ENCODE measurements at places on chromosomes 16 and 17. TPM values are rescaled to one million over a fixed set of nuclear protein-coding genes. Genes with fewer than 3 reads are reported as not detected.

GRCh38 chr16:9647981-9648701, 534.1 kb downstream of the GRIN2A start:
- no peak for DNase-seq

- no peak for DNase-seq
These were observed 62.3 kb upstream of the CDH5 start for GRCh38 chr16:66304151-66304550.

DNA sequence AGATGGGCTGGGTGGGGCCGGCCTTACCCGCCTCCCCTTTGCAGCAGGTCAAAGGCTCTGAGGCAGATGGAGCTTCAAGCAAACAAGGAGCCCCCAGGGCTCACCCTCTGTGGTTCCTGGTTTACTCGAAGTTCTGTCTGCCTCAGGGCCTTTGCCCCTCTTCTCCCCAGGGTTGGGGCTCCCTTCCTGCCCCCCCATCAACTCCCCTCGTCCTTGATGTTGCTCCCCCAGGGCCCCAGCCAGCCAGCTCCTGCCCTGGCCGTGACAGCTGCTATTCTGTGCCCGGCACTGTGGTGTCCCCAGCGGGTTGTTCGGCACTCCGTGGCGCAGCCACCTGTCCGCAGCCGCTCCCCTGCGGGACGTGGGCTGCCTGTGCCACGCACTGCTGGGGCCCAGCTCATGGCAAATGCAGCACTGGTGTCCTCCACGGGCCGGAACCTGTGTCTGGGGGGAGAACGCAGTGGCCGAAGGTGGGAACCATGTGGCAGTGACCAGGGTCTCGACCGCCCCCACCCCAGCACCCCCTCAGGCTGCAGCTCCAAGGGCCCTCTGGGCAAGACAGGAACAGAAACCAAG, 4.3 kb upstream of the METRN start:
- no peak for DNase-seq

DNA sequence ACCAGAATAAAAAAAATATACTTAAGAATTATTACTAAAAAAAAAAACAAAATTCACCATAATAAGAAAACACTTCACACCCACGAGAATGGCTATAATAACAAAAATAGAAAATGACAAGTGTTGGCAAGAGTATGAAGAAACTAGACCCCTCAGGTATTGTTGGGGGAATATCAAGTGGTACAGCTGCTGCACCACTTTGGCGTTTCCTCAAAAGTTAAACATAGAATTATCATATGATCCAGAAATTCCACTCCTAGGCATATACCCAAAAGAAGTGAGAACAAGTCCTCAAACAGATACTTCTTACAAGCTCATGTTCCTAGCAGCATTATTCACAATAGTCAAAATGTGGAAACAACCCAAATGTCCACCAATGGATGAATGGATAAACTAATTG, 26.3 kb downstream of the AMFR start:
- DNase-seq = no peak

- DNase-seq = no peak
These were observed 119.3 kb upstream of the TOM1L1 start for GRCh38 chr17:54781389-54781788.

DNA sequence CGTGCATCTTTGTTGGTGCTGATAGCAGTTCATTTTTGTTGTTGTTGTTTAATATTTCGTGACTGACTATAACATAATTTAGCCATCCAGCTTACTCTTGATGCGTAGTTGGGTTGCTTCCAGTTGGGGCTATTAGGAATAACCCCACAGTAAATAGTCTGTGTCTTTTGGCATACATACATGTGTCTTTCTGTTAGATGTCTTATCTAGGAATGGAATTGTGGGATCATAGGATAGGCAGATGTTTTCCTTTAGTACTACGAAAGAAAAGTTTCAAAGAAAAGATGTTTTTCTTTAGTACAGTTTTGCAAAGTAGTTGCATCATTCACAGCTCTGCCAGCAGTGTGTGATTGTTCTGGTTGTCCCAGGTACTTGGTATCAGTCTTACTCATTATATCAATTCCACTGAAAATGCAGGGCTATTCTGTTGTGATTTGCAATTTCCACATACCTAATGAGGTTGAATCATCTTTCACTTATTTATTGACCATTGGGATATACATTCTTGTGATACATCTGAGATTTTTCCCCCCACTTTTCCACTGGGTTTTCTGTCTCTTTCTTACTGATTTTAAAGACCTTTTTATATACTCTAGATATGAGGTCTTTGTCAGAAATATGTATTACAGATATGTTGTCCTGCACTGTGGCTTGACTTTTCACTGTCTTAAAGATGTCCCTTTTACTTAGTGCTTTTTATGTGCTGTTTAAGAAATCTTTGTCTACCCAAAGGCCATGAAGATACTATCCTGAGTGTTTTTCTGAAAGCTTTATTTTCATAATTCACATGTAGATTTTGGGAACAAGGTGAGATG, 173.3 kb downstream of the MRTFB start:
- DNase-seq = no peak

GRCh38 chr17:82964851-82965341, 114.5 kb upstream of the METRNL start:
- DNase-seq = no peak

DNA sequence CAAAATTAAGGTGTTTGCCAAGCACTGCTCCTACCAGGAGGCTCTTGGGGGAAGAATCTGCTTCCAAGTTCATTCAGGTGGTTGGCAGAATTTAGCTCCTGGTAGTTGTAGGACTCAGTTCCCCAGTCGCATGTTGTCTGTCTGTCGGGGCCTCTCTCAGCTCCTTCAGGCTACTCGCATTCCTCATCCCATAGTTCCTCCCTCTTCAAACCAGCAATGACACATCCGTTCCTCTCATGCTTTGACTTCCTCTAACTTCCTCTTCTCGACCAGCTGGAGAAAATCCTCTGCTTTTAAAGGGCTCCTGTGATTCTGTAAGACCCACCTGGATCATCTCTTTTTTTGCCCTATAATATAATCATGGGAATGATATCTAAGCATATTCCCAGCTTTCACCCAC, 108.1 kb downstream of the PMP22 start:
- DNase-seq = no peak

The MEFV gene
- total RNA-seq = 4.6 TPM

Data from omental fat pad (tissue), 4 donors.